ENCODE measurements at places on chromosomes 5 and 9.
A peak's percentile ranks its signal among the peaks of the same experiment; 100 is the strongest.

- DNase-seq: no peak
Measured at GRCh38 chr5:154461531-154461930, 15.7 kb downstream of the SAP30L start.

DNA sequence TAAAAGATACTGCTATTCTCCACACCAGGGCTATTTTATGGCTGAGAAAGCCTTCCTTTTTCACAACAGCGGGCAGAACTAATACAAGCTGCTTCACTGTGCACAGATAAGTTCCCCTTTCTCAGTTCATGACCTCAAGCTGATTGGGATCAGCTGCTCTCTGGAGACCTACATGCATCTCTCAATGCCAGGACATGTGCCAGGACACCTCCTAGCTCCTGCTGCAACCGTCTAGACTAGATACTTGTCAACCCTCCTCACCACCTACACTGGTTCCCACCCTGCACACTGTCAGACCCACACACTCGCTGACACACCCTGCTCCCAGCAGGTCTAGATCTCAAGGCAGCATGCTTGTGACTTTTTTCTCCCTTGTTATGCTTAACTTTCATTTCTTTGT is 39.8 kb downstream of the STARD4 start:
- no peak for DNase-seq

GRCh38 chr9:83219154-83219923 is 156.4 kb upstream of the RASEF start:
- peak; percentile 85 for DNase-seq

GRCh38 chr9:86943201-86944113 is 3.8 kb downstream of the GAS1 start:
- DNase-seq: no peak

GRCh38 chr9:38126730-38127129 is 57.7 kb upstream of the SHB start:
- no peak for DNase-seq

GRCh38 chr5:139251281-139251687 is 42.3 kb upstream of the MATR3 start:
- DNase-seq: no peak

DNA sequence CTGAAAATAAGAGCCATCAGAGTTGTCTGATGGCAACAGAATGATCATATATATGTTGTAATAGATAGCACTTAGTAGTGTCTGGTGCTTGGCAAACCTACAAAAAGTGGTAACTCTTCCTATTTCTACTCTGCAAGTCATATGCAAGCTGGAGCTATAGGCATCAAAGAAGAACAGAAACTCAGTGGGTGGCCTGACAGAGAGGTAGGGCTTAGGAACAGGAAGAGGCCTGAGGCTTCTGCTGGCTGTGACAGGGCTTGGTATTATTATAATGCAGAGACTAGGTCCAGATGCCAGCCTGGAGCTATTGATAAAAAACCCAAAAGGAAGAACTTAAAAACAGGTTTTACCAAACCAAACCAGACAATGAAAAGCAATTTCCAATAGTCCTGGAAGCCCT is 4.4 kb upstream of the DIAPH1 start:
- no peak for DNase-seq

DNA sequence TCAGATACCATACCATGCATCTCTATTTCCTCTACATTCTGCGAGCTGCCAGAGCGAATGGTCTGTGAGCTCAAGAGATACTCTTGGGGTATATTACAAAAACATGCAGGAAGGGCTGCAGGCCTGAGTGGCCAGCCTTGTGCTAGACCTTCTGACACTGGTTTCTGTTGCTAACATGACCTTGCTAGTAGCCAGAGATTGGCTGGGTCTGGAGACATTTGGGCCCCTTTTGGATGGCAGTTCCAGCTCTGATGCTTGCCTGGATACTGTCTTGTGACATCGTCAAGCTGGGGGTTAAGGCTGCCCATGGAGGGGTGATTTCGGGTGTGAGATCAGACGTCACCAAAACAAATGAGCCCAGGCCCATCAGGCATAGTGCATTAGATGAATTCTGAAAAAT is 56.1 kb upstream of the FSTL4 start:
- peak; percentile 28 for DNase-seq

DNA sequence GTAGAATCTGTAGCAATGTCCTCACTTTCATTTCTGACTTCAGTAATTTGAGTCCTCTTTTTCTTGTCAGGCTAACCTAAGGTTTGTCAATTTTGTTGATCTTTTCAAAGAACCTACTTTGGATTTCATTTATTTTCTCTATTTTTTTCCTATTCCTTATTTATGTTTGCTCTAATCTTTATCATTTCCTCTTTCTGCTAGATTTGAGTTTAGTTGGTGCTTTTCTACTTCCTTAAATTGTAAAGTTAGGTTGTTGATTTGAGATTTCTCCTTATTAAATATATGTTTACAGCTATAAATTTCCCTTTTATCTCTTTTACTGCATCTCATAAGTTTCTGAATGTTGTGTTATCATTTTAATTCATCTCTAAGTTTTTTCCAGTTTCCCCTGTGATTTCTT is 75.1 kb upstream of the FAM120A start:
- DNase-seq: no peak

- DNase-seq: no peak
Measured at GRCh38 chr5:93461756-93462155, 119.3 kb downstream of the NR2F1-AS1 start.

DNA sequence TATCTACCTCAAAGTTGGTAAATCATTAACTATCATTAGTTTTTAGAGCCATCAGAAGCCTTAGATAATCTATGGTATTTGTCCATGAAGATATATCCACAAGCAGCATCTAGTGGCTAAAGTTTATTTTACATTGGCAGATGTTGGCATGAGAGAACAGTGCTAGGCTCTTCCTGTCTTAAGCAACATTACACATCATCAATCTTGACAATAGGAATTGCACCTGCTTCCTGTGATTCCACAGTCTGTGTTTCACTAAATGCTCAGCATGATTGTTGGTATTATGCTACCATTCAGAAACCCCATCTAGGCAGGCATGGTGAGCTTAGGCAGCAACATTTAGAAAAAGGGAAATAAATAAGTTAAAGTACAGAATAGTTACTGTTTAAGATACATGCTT is 246.6 kb downstream of the SLCO4C1 start:
- DNase-seq: no peak

DNA sequence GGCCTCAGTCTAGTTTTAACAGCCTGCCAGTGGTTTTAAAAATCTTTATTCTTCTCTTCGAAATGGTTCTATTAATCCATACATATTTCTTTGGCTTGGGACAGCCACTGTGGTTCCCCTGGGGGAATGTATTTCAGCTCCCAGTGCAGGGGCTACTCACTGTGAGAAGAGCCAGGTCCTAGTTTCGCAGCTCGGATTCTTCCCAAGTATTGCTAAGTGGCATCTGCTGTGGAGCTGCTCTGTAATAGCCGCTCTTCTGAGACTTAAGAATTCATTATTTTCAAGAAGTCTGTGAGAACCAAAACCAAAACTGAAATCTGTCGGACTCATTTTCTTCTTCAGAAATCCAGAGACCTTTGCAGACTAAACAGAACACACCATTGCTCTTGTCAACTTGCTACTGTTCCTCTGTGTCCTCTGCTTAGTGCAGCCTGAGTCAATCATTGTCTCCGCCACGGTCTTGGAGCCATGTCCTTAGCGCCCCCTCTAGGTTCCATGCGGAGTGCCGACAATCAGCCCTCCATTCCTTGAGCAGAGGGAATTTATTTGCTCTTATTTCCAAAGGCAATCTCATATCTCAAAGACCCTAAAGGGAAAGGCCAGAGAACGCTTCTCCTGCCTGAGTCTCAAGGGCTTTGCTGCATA is 478.2 kb downstream of the SPATA31D1 start:
- no peak for DNase-seq

- no peak for DNase-seq
Measured at GRCh38 chr9:81394881-81395675, 294.3 kb downstream of the TLE1 start.

- no peak for DNase-seq
Measured at GRCh38 chr5:98391921-98392625, 381.4 kb upstream of the RGMB start.

DNA sequence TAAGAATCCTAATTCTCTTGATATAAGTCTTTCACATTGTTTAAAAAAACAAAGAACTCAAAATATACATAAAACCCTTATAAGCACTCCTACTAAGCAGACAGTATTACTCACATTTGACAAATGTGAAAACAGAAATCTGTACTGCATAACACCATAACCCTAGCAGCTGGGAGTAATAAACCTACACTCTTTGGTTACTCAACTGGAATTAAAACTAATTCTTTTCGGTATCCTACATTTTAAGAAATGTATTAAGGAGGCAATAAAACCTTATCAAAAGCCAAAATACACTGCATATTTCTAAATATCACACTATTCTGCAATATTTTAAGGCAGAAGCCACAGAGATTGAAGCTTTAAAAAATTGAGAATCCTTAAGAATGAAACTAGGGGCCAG is 6.8 kb downstream of the AUH start:
- DNase-seq: no peak

DNA sequence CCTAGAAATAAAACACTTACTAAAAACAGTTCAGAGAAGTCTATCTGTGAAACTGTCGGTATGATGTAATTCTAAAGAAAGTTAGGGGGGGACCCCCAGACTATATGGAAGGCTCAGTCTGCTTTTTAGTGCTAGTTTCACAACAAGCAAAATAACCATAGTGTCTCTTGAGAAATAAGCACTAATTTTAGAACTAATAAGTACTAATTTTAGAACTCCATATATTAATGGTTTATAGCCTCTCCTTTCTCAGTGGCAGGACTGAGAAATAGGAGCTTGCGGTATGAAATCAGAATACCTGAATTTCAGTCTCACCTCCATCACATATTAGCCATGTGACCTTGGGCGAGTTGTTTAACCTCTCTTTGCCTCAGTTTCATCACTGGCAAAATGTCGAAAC is 1.4 kb upstream of the PHF24 start:
- DNase-seq: no peak

- peak; percentile 41 for DNase-seq
Measured at GRCh38 chr5:368183-369084, 46.9 kb downstream of the AHRR start.

GRCh38 chr5:141440341-141440740 is 10.0 kb downstream of the PCDHGA12 start:
- no peak for DNase-seq

GRCh38 chr5:58827463-58827862 is 244.6 kb downstream of the RAB3C start:
- DNase-seq: no peak

- no peak for DNase-seq
Measured at GRCh38 chr5:156474251-156474650, 147.3 kb downstream of the SGCD start.

DNA sequence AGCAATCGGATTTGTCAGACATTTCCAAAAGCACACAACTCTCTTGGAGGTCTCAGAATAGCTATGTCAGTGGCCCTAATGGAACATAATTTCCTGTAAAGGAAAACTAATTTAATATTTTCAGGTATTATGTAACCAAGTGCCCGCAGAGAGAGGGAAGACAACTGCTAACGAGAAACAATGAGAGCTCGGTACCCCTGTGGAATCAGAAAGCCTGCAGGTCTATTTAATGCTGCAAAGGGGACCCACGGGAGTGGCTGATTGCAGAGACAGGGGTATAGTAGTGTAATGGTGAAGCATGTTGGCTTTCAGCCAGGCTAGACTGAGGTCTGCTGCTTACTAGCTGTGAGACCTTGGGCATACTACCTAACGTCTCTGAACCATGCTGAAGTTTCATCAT is 508.1 kb upstream of the BRINP1 start:
- no peak for DNase-seq

- no peak for DNase-seq
Measured at GRCh38 chr9:104700306-104700705, 6.0 kb downstream of the OR13D1 start.

- DNase-seq: no peak
Measured at GRCh38 chr5:135294793-135295192, 104.2 kb downstream of the MACROH2A1 start.

GRCh38 chr5:155368490-155368889 is 354.9 kb downstream of the KIF4B start:
- DNase-seq: no peak

- DNase-seq: no peak
Measured at GRCh38 chr9:122846371-122846940, 18.1 kb upstream of the PDCL start.

DNA sequence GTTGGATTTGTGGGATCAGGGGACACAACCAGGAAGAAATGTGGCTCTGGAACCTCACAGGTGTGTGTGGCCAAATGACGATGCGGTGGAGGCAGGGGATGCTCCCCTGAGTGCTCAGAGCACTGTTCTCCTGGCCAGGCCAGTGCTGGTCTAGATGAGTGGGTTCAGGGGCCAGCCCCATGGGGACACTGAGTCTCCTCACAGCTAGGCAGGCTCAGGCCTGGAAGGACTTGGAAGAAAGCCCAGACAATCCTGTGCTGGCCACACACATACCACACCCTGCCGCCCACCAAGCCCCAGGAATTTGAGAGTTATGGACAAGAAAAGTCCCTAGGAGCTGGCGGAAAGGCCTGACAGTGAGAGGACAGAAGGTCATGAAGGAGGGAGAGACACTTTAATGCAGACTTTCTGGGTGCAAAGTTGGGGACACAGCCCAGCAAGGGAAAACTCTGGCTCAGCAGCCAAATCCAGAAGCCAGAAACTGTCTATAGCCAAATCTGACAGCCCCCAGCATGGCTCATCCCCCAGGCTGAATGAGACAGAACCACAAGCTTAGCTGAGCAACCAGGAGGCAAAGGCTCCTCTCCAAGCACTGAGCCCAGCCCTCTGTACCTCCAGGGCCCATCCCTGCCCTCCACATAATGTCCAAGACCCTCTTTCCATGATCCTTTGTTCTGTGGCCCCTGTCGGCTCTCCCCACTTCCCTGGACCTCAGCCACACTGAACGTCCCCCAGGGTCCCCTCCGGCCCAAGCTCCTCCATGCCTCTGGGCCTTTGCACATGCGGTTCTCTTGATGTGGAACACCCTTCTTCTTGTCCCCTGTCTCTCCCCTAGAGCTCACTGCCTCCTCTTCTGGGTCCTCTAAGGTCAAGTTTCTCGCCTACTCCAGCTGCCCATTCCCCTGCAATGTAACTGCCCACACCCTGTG is 22.4 kb downstream of the LHX6 start:
- DNase-seq: no peak

DNA sequence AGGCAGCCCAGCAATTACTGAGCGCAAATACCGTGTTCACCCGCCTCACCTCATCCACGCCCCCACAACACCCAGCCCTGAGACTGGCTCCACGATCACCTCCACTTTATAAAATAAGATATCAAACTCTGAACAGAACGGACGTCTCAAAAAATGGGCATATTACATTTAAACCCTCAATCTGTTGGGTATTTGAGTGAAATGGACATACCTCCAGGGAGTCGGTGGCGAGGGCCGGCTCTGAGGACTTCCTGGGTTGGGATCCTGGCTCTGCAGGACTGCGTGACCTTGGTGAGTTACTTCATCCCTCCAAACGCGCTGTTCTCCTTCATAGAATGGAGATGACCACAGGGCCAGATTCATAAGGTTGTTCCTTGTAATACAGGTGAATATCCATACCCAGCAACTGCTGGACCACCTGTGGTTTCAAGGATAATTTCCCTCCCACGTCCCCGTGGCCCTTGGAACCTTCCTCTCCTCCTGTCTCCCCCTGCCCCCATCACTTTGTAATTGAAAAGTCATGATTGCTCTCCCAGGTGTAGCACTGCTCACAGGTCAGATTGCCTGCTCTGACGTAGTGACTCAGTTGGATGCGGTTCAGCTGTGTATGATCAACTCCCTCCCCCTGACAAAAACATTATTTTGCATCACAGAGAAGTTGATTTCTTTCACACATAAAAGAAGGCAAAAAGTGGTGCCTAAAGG is 135.6 kb downstream of the KCNIP1 start:
- DNase-seq: no peak
